Neural crest cell (in vitro differentiated cells): ENCODE measurements at places on chromosomes 3 and 15.

DNA sequence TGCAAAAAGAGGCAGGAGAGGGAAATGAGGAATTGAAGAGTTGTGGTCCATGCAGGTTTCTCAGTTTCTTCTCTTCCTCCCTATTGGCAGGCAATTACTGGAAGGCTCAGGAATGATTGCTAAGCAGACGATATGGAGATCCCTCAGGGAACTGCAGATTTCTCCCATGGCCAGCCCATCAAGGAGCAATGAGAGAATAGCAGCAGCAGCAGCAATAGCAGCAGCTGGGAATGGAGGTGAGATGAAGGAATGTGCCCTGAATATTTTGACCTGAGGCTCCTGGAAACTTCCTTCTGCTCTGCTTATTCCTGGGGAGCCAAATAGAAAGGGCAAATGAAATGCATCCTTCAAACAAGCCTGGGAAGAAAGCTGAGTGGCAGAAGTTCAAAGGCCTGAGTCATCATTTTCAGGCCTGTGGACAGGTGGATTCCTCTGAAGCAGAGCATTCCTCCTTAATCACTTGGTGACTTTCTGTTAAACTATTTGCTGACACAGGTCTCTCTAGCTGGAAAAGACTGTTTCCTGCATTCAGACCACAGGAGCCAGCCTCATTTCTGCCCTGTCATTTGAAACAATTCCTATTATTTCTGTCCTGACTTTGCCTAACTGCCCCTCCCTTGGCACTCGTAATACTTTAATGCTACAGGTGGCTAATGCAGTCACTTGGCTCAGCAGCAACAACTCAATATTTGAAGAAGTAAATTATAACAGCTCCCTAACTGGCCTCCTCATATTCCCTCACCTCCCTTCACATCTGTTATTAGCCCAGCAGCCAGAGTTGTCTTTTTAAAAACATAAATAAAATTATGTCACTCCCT, 146.9 kb upstream of the GADL1 start:
- DNase-seq: no peak

- no peak for DNase-seq
Measured at GRCh38 chr3:138434875-138435772, 708 bp downstream of the ESYT3 start.

DNA sequence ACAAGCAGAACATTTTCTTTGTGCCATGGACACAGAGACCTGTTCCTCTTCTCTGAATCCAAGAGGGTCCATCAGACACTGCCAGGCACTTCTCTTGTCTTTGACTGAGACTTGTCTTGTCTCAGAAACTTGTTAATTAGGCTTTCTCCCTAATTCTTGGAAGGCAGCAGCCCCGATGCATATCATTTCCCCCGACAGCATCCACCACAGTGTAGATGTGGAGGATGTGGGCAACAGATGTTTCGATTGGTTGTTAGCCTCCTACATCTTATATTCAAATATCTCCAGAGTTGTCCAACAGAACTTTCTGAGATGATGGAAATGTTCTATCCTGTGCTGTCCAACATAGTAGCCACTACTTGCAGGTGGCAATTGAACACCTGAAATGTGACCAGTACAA, 15.5 kb downstream of the GASK1A start:
- no peak for DNase-seq

GRCh38 chr15:78828920-78829319, 17.7 kb upstream of the ADAMTS7 start:
- DNase-seq: no peak

GRCh38 chr3:8279886-8280550, 221.6 kb upstream of the LMCD1 start:
- no peak for DNase-seq

- DNase-seq: no peak
Measured at GRCh38 chr3:115099986-115100571, 47.0 kb downstream of the ZBTB20 start.

- DNase-seq: no peak
Measured at GRCh38 chr3:59843821-59844220, 794.0 kb upstream of the CFAP20DC start.

DNA sequence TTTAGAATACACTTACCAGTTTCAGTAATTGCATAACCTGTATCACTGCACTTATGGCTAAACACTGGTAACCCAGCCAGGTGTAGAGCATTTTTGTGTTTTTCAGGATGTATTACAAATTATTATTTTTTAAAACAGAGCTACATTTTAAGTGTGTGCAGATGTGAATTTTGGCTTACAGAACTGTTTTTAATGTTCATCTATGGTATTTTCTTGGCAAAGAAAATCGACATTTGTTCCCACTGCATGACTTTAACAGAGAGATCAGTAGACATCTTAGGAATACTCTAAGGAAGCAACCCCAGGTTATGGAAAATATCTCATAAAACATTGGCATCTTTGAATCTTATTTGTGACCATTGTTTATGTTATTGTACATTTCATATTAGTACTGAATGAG, 73.3 kb downstream of the ATP13A4 start:
- DNase-seq: no peak

DNA sequence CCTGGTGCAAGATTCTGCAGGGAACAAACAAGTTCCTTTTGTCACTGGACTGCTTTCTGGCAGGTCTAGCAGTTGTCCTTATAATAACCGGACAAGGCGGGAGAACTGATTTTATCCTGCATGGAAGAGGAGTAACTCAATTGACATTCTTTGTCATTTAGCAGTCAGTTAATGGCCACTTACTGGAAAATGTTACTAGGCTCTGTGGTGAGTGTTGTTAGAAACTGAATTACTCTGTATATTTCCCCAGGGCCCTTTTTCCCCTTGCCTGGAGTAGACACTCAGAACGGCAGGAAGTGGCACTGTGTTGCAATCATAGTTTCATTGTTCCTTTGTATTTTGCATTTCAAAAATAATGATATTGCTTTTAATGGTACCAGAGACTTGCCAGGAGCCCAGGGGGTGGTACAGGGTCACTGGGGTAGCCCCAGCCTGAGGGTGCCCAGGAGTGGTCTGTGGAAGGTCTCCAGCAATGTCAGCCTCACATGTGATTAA, 318.6 kb upstream of the LRRFIP2 start:
- no peak for DNase-seq

DNA sequence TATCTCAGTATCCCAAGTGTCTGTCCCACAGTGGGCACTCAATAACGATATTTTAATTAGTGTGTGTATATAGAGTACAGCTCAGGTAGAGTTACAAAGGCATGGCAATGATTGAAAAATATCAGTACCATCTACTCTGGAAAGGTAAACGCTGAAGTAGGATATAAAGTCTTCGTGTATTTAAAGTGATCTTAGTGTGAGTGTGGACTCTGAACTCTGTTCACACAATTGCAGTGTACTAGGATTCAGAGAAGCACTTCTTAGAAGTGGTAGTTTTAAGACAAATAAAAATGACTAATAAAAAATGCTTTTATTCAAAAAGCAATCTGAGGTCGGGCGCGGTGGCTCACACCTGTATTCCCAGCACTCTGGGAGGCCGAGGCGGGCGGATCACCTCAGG, 62.9 kb upstream of the RAP2B start:
- DNase-seq: no peak

- no peak for DNase-seq
Measured at GRCh38 chr3:119245778-119246177, 5.1 kb upstream of the B4GALT4 start.

DNA sequence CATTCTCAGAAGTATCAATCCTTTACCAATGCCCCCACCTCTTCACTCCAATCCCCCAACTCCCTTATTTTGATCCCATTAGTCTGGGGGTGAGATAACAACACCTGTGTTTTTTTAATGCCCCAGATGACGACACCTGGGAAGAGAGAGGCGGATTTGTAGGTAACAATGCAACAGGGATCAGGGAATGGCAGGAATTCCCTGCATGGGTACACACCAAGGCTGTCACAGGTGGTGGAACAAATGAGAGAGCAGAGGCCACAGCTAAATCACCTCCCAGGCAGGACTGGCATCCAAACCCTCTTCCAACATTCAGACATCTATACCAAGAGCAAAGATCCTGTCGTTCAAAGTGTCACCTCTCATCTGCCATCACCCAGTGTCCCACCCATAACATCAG, 319.2 kb upstream of the TRIM42 start:
- DNase-seq: no peak

DNA sequence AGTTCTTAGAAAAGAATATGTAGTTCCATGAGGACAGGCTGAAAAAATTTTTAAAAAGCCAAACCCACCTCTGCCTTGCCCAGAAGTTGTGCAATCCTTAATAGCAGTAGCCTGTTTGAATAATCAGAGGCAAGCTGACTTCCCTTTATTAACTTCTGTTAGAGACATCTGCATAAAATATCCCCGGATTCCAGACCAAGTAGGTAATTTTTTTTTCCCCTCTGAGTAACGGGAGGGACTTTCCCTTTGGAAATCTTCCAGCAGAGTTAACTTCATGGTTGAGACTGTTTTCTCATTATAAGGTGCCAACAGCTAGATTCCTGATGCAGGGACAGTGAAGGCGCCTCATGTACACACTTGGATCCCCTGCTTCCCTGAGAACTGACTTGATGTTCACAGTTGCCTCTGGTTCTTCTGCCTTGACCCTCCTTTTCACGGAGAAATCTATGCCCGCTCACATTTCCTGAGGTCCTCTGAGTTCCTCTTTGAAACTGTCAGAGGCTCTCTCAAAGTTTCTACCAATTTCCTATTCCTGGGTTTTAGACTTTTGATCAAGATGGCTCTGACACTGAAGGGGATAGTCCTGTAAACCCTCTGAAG, 227.6 kb upstream of the BHLHE40 start:
- no peak for DNase-seq

- DNase-seq: no peak
Measured at GRCh38 chr3:134372396-134373270, 1.6 kb downstream of the AMOTL2 start.
